ENCODE measurements at places on chromosomes 2 and 18.

- no peak for DNase-seq
Measured at GRCh38 chr18:52054324-52054723, 285.7 kb upstream of the DCC start.

GRCh38 chr2:54709336-54709809 is 14.1 kb upstream of the EML6 start:
- DNase-seq, result peak; percentile 8

GRCh38 chr2:27306136-27306535 is 2.1 kb downstream of the UCN start:
- no peak for DNase-seq

GRCh38 chr18:53458944-53459580 is 765.4 kb downstream of the MBD2 start:
- no peak for DNase-seq

- DNase-seq, result no peak
Measured at GRCh38 chr2:159818940-159819339, 20.9 kb upstream of the CD302 start.

DNA sequence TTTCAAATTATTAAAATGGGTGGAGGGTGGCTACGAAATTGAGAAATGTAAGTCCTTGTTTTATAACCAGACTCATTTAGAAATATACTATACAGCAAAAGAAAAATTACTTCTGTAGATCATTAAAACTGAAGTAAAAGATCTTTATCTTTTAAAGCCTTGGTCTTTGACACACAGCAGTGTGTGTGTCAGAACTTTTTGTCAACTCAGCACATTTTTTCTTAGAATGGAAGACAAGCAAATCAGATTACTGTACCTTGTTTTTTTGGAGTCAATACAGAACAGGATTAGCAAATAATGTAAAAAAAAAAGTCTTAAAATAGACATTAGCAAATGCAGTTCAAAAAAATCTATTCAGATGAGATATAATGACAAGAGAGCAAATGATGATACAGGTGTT is 49.1 kb downstream of the C2orf76 start:
- DNase-seq, result no peak

- no peak for DNase-seq
Measured at GRCh38 chr18:10067670-10068659, 154.1 kb downstream of the VAPA start.

- no peak for DNase-seq
Measured at GRCh38 chr2:191252699-191253098, 7.5 kb downstream of the MYO1B start.

GRCh38 chr2:147989809-147990403 is 30.6 kb downstream of the ORC4 start:
- peak; percentile 32 for DNase-seq

- DNase-seq, result peak; percentile 58
Measured at GRCh38 chr2:168722592-168722991, 79.8 kb upstream of the NOSTRIN start.

- no peak for DNase-seq
Measured at GRCh38 chr2:128361376-128362131, 42.9 kb upstream of the HS6ST1 start.

DNA sequence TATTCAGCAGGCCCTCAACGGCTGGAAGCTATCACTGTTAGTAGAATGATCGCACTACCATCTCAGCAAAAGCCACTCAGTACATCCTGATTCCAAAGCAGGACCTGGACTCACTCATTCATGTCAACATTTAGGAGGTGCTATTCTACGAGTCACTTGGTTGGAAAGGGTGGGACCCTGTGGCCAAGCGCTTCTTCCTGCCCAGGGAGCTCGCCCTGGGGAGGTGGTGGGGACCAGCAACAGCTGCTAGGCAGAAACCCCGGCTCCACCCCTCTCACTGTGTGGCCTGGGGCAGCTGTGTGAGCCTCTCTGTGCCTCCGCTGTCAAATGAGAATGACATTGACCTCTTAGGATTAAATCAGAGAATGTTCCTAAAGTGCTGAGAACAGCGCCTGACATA is 231.4 kb downstream of the EIPR1 start:
- no peak for DNase-seq

DNA sequence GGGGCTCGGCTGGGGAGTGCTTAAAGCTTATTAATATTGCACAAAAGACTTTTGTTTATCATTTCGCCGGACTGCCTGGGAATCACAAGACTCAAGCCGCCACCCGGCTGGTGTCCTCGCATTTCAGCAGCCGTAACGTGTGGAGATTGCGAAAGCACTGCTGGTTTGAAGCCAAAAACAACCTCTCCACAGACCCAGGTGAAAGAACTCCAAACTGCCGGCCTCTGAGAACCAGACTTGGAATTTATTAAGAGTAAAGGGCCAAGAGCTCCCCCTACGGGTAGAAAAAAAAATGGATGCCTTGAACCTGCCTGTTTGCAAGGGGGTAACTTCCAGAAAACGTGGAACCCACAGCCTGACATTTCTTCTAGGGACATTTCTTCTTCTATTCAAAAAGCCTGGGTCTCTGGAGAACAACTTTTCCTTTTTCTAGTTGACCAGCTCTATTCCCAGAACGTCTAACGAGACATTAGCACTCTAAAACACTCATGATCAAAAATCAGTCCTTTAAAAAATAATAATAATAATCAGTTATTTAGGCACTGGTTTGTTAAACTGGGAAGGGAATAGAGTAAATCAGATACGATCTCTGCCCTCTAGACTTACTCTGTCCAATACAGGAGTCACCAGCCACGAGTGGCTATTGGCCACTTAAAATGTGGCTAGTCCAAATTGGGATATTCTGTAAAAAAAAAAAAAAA is 216.3 kb downstream of the C1D start:
- DNase-seq, result peak; percentile 60

DNA sequence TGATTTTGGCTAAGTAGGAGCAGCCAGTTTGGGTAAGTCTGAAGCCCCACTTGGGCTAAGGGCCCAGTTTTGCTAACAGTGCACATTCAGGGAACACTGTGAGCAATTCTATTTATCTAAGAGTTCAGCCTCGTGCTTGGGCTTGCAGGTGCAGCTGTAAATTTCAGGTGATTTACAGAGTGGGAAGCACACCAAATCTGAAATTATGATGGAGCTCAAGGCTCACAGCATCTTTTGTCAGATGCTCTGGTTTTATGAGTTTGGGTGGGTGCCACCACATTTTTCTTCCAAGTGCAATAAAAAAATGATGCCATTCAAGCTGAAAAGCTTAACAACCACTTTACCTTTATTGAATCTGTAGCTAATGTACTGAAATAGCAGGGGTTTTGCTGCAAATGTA is 671.2 kb downstream of the LRRTM4 start:
- no peak for DNase-seq

- DNase-seq, result no peak
Measured at GRCh38 chr2:229419158-229419557, 148.1 kb upstream of the PID1 start.

DNA sequence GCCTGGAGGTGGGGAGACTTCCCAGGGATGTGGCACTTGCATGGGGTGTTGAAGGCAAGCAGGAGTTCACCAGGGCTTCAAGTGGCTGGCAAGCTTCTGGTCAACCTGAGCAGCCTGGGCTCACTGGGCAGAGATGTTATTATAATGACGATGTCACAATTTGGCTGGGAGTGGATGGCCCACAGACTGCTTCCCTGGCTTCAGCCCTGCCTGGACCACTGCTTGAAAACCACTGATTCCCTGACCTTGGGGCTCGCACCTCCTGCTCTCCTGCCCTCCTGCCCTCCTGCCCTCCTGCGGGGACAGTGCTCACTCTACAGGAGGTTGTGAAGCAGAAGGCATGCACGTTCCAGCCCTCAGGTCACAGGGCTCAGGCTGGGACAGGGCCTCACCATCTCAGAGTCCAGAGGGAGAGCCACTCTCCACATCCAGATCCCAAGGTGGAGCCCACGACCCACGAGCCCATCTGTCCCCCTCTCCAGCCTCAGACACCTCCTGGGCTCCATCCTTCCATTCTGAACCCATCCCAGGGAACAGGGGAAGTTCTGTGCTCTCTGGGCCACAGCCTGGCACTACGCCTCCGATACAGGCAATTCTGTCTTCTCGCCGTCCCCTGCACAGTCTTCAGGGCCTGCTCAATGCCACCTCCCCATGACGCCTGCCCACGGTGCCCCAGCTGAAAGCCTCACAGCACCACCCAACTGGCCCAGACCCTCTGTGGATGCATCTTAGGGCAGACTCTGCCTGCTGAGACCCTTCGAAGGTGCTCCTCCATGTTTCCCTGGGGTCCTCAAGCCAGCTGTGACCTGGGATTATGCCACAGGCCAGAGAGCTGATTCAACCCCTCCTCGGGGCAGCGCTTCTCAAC is 241.6 kb upstream of the RAB6C start:
- DNase-seq, result no peak

- DNase-seq, result no peak
Measured at GRCh38 chr18:21805771-21806366, 65.3 kb downstream of the MIB1 start.

- peak; percentile 32 for DNase-seq
Measured at GRCh38 chr18:75977081-75977480, 518.0 kb downstream of the ZNF516 start.

GRCh38 chr2:3728104-3729054 is 25.0 kb downstream of the DCDC2C start:
- DNase-seq, result peak; percentile 78

- no peak for DNase-seq
Measured at GRCh38 chr2:62219407-62220159, 23.7 kb downstream of the B3GNT2 start.

- no peak for DNase-seq
Measured at GRCh38 chr2:154655499-154655898, 43.0 kb upstream of the KCNJ3 start.

DNA sequence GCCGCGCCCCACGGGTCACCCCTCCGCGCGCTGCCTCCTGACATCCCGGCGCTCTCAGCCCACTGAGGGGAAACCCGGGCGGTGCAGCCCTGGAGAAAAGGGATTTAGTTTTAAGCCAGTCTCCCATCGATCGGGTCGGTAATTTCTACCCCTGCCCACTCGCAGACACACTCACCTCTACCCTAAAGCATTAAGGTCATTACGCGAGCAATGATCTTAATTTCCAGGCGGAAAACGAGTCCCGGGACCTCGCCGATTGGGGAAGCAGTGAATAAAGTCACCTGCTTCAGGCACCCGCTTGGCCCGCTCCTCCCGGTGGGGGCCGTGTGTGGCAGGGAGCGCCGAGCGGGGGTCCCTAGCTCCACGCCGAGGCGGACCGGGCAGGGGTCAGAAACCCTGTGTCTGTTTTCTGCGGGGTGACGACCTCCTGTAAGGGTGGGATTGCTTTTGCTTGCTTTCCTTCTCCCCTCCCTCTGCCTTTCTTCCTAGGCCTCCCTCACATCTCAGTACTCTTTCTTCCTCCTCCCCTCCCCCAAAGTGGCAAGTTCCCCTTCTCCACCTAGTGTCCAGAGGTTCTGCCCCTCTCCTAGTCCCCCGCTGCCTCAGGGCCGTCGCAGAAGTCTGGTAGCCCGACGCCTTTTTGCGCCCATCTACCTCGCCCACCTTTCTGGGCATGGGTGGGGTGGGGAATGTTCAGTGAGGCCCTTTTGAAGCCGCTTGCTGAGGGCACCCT is 142.6 kb downstream of the MEIS1 start:
- DNase-seq, result no peak

GRCh38 chr2:21279525-21279924 is 155.8 kb downstream of the TDRD15 start:
- DNase-seq, result no peak
